GOT3 (cell line): ENCODE measurements at places on chromosomes 2 and 18.

DNA sequence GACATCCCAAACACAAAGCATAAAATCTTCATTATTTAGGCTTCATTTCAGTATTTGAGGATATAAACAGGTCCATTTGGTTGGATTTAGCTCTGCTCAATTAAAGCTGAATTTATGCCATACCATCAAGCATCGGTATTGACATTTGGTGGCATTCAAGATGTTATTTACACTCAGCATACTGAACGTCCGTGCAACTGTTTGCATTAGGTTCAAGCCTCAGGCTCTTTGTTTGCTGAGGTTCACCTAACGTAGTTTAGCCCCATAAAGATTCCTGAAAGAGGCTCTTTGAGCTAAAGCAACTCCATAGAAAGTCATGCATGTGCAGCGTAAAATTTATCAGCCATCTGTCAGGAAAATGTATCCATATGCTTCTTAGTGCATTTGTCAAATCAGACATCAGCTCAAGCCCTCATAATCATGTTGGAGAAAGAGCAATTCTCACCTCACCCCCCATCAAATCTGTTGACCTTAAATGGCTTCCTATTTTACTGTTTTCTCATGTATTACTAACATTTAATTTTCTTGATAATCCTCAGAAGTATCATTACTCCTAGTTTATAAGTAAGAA is 366.9 kb downstream of the EPHA4 start:
- DNase-seq, result no peak

GRCh38 chr2:216352653-216353270 is 19.5 kb downstream of the MARCHF4 start:
- DNase-seq, result no peak

DNA sequence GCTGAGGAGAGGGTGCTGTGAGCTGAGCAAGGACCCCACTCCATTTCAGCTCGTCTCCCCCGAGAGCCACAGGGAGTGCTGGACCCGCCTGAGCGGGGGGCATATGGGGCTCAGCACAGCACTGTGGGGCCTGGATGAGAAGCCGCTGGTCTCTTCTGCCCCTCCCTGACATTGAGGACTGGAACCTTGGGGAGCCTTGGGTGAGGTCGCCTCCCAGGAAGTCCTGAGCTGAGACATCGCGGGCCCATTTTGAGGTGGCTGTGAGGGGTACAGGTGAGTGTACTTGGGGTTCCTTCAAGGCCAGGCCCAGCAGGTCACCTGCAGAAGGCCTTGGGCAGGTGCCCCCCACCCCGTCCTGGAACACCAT is 3.1 kb upstream of the AQP12A start:
- DNase-seq, result no peak

DNA sequence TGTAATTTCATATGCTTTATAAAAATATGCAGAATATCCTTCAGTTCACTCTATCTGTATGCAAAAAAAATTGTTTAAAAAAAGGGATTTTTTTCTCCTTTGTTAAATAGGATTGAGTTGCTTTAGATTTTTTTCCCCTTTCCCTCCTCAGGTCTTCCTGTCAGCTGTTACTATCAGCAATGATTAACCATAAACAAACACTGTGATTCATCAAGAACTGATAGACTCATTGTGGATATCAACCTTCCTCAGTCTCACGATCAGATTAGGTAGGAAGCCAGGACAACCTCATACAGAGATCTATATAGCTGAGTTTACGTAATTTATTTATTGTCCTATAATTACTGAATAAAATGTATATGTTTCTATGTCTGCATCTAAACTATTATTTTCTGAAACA is 2136.2 kb upstream of the CELF4 start:
- no peak for DNase-seq

DNA sequence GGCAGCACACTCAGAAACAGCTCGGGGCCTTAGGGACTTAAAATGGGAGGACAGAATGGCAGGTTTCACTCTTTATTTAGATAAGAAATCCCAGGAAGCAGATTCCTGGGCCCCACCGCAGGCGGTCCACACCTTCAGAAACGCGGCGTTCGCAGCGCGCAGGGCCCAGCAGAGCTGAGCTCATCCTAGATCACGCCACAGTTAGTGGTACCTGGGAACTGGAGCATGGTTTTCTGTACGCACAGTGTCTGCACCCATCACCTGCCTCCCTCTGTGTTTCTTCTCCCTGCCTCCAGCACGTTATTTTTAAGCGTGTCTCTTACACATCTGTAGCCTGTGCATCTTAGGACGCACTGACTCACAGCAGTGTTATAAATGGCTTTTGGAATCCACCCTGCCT is 242.1 kb downstream of the ALPK2 start:
- no peak for DNase-seq
